ENCODE measurements at places on chromosomes 7 and 10.

- no peak for DNase-seq
Observed at GRCh38 chr7:86908948-86909347, 150.5 kb downstream of the ELAPOR2 start.

GRCh38 chr10:33071857-33072256, 113.8 kb upstream of the ITGB1 start:
- no peak for DNase-seq

- DNase-seq = no peak
Observed at GRCh38 chr10:36033808-36034207, 391.7 kb upstream of the FZD8 start.

DNA sequence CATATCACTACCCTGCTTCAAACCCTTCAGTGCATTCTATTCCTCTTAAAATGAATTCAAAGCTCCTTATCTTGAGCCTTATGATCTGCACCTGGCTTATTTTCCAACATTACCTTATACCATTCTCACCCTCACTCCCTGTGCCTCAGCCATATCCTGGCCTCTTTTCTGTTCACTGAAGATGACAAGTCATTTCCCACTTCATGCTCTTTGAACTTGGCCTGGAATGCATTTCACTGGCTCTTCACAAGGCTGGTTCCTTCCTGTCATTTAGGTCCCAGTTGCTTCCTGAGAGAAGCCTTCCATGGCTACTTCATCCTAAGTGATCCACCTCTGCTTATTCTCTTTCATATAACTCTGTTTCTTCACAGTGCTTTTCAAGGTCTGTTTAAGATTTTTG, 3.2 kb upstream of the LIPF start:
- no peak for DNase-seq

GRCh38 chr10:123434435-123435039, 231.6 kb upstream of the GPR26 start:
- no peak for DNase-seq

GRCh38 chr7:82294382-82294784, 149.2 kb downstream of the CACNA2D1 start:
- no peak for DNase-seq

GRCh38 chr10:109978481-109978880, 29.3 kb upstream of the ADD3 start:
- peak; percentile 9 for DNase-seq

- DNase-seq = no peak
Observed at GRCh38 chr10:57849691-57850357, 417.9 kb downstream of the IPMK start.

- no peak for DNase-seq
Observed at GRCh38 chr10:101237982-101238731, 8.9 kb upstream of the LBX1 start.

GRCh38 chr10:29323367-29323766, 34.5 kb downstream of the LYZL1 start:
- no peak for DNase-seq

DNA sequence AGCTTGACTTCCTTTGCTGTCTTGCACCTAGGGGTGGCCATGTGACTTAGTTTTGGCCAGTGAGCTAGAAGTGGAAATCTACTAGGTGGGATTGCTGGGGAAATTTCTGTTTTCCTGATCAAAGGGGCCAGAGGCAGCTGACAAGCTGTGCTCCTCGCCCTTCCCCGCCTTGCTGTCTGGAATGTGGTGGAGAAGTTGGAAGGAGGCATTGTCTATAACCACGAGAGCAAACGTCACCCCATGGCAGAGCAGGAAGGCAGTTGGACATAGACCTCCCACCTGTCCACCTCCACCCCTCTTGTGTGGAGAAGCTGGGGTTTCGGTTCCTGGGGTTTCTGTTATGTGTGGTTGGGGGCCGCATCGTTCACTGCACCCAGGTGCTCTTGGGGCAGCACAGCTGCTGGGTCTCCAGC, 7.3 kb downstream of the SFRP5 start:
- no peak for DNase-seq

DNA sequence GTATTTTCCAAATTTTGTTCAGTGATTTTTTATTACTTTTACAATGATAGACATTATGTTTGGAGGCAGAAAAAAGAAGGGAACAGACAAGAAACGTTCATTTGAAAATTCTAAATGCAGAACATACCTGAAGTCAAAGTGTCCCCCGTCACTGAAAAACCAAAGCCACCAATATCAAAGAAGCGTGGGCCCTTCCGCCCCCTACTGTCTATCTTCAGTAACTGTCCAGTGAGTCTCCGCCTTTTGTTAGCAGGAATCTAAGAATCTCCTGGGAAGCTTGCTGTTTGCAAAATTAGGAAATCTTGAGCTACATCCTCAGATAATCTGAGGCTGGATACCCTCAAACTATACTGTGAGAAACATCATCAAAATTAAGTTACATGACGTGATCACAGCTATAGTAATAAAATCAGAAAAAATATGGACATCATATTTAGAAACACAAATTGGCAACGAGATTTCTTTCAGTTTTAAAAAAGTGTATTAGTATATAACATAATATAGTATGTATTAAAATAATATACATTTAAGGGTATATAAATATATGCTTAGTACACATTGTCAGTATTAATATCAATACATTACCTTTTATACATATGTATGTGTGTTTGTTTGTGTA, 169.3 kb upstream of the AKR1E2 start:
- no peak for DNase-seq

DNA sequence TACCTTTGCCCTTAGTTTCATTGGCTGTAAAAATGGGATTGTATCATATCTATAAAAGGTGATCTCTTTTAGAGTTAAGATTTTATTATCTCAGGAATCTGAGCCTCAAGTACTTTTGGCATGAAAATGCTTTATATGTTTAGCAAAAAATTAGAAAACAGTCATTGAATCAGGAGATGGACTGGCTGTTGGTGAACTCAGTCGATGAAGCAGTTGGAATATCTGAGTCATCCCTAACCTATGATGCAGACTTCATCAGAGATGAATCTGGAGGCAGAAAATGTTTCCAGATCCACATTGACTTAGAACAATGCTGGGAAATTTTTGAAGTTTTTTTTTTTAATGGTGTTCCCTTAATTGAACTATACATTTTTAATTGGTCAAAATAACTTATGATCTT, 228.5 kb downstream of the SLC25A13 start:
- DNase-seq = no peak

DNA sequence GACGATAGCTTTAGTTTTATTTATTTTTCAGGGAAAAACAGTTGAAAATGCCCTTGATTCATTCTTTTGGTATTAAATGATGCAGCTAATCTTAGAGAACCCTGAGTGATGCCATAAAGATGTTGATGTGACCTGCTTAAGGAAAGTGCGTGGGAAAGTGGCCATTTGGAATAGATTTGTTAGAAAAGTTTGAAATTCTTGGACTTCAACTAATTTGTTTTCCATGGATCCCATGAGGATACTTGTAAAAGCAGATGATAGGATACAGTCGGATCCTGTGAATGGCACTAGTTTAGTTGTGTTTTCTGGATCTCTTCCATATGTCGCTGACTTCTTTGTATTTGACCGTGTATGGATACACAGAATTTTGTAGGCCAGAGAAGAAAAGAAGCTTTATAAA, 69.0 kb downstream of the SEPTIN7 start:
- DNase-seq = no peak

DNA sequence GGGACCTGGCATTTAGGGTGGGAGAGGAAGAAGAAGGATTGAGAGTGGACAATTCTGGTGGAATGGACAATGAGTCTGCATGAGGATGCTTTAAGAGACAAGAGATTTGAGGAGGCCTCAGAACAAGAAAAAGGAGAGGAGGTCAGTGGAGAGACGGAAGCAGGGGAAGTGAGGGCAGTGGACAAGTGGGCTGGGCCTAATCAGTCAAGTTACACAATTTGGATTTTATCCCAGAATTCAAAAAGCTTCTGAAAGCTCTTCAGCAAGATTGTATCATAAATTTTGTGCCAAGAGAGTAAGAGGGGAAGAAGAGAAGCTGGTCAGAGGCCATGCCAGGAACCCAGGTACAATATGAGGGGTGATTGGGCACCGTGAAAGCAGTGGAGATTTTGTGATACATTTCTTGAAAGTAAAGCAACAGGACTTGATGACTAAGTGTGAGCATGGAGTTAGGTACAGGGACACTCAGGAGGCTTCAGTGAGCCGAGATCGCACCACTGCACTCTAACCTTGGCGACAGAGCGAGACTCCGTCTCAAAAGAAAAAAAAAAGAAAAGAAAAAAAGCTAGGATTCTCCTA, 19.3 kb upstream of the TSPAN13 start:
- DNase-seq = no peak

DNA sequence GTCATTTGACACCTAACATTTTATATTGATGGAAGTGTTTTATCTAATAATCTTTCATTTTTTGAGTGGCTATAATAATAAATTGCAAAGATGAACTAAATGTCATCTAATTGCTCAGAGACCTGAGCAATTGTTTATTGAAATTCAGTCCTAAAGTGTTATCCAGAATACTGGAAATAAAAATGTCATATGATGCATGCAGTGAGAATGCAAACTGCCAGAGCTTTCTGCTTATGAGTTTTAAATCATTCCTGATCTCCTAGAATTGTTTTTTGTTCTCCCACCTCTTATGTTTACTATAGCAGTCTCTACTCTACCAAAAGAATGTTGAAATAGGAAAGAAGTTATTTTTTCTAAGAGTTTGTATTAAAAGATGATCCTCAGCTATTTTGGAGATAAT, 116.7 kb downstream of the FOXP2 start:
- DNase-seq = no peak

DNA sequence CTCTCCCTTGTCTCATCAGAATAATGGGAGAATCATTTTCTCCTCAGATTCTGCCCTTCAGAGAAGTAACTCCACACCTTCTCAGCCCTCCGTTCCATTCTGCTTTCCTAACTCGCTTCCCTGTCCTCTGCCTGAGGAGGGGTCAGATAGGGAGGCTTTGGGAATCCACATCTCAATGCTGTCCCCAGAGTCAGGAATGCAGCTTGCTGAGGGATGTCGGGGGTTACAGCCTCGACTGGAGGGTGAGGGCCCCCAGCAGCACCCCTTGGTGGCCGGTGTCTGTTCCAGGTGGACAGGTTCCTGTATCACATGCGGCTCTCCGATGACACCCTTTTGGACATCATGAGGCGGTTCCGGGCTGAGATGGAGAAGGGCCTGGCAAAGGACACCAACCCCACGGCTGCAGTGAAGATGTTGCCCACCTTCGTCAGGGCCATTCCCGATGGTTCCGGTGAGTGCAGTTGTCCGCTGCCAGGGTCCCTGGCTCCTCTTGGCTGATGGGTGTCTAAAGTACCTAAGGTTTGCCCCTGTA, 6.9 kb downstream of the HKDC1 start:
- no peak for DNase-seq

- no peak for DNase-seq
Observed at GRCh38 chr10:31031205-31031557, 484 bp downstream of the ZNF438 start.

GRCh38 chr10:4767033-4767814, 58.8 kb upstream of the AKR1E2 start:
- no peak for DNase-seq

GRCh38 chr7:50661345-50662040, 96.3 kb upstream of the DDC start:
- DNase-seq = no peak

DNA sequence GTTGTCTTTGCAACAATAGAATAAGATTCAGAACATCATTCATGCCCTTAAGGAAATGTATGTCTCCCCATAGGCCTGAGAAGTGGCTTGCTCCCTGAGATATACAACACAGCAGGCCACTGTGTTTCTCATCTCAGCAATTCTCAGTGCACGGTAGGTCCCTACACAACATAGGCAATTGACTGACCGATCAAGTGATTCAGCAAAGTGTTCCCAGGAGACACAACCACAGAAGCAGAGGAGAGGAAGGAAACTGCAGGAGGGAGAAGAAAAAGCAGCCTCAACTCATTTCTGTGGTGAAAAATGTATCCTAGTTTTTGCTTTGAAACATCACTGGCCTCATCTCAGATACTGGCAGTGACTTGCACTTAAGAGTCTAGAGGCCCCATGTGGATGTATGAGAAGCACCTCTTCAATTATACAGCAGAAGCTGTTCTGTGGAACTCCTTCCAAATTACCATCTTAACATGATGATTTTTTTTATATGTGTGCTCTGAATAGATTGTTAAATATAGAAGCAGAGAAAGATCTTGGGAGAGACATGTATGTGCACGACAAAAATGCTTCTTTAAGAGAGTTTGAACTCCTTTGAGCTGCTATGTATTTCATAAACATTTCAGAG, 306.8 kb downstream of the XPNPEP1 start:
- no peak for DNase-seq

DNA sequence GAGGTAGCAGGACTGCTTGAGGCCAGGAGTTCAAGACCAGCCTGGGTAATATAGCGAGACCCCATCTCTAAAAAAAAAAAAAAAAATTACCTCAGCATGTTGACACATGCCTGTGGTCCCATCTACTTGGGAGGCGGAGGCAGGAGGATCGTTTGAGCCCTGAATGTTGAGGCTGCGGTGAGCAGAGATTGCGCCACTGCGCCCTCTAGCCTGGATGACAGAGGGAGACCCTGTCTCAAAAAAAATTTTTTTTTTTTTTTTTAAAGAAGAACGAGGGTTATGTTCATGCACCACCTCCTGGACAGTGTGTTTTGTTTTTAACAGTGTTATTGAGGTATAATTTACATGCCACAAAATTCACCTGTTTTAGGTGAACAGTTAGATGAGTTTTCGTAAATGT, 51.1 kb upstream of the SEPHS1 start:
- no peak for DNase-seq

DNA sequence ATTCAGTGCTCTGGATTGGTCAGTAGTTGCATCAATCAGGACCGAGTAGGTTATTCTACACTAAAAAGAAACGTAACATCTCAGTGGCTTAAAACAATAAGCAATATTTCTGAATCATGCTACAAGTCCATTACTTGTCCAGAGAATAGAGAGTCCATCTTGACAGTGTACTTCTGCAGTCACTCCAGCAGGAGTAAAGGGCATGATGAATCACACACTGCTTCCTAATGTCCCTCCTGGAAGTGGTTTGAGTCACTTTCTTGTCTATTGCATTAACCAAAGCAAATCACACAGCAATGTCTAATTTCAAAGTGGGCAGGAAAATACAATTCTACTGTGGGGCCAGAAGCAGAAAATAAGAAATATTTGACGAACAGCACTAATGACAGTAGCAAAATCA, 124.8 kb downstream of the TSPAN12 start:
- no peak for DNase-seq

DNA sequence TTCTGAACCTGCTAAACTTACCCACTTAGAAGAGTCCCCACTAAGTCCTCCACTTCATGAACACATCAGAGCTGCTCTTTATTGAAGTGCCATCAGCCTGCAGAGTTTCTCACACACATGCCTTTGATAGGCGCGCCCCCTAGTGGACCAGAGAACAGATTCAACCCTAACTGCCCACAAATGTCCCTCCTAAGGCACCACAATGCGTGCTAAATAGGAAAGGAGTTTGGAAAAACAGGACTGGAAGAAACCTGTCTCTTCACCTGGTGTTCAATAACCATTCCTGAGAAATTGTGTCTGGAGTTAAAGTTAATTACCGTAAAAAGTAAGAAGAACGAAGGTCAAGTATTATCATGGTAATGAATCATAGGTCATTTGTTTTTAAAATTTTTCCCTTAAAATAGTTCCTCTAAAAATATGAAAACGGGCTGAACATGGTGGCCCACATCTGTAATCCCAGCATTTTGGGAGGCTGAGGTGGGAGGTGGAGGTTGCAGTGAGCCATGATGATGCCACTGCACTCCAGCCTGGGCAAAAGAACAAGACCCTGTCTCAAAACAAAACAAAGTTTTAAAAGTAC, 249.7 kb downstream of the ELMO1 start:
- peak; percentile 38 for DNase-seq
